Adrenal gland (tissue), 19 donors: ENCODE measurements at places on chromosomes 4 and X. TPM values are rescaled to one million over a fixed set of nuclear protein-coding genes. Genes with fewer than 3 reads are reported as not detected.
A peak's percentile ranks its signal among the peaks of the same experiment; 100 is the strongest.

DNA sequence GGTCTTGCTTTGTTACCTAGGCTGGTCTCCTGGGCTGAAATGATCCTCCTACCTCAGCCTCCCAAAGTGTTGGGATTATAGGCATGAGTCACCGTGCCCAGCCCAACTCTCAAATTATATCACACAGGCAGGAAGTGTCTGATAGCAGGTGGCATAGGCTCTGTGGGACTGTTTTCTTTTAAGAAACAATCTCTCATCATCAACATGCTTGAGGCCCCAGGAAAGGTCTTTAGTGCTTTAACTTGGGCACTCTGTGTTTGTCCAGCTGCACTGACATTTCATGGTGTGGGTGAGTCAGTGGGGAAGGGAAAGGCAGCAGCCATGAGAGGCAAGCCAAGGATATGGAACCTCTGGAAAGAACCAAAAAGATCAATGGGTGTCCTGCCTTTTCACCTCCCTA lies 88.1 kb upstream of the TSPAN5 start:
- H3K4me1 ChIP-seq: no peaks in the 10 kb centered on the region
- no peak for DNase-seq
- no peaks in the 10 kb centered on the region for H3K27me3 ChIP-seq
- no peaks in the 10 kb centered on the region for H3K36me3 ChIP-seq
- no peak overlapping the region for H3K27ac ChIP-seq
- H3K4me3 ChIP-seq: no peak overlapping the region

DNA sequence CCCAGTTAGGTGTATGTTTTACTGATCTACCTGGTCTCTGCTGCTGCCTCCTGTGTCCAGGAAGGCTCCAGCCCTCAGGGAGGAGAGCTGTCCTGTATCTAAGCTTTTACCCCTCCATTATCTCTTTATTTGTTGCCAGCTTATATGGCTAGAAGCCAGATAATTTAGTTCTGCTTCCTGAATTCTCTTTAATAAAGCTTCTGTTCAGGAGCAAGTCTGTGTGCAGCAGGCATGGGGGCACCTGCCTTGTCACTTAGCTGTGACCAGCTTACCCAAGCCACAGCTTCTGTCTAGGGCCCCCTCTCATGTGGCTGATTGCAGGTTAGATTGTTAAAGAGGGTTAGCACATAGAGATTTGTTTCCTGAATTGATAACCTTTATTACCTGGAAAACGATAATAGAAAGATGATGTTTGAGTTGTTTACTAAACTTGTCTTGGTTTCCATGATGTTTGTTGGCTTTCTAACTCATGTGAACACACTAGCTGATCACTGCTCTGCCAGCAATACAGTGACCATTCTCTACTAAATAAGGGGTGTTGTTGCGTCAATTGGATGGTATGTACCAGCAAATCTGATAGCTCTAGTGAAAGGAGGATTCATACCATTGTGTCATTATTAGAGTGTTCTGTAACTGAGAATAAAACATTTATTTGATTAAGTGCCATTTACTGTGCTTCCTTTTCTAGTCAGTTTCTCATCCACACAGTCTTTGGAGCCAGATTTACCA lies 189.8 kb upstream of the ANK2 start:
- H3K36me3 ChIP-seq: no peaks in the 10 kb centered on the region
- H3K4me3 ChIP-seq: no peak overlapping the region
- peak overlapping the region; percentile 15 for H3K27ac ChIP-seq
- no peaks in the 10 kb centered on the region for H3K4me1 ChIP-seq
- DNase-seq: no peak
- H3K27me3 ChIP-seq: no peaks in the 10 kb centered on the region

DNA sequence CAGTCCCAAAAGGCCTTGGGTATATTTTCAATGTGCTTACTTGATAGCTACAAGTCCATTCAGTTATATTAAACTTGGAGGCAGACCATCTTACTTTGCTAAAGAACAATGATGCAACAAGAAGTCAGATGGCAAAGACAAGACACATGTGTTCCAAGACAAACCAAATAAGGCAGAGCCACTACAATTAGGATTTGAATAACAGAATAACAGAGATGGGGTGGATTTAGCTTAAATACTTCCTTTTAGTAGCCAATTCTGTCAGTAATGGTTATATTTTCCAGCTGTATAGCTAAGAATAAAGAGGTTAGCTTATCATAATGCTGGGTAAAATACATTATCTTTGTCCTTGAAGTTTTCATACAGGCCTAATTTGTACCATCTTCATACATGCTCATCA lies 37.7 kb upstream of the FRAS1 start:
- H3K27ac ChIP-seq: no peak overlapping the region
- H3K4me1 ChIP-seq: no peaks in the 10 kb centered on the region
- no peaks in the 10 kb centered on the region for H3K36me3 ChIP-seq
- H3K4me3 ChIP-seq: no peak overlapping the region

DNA sequence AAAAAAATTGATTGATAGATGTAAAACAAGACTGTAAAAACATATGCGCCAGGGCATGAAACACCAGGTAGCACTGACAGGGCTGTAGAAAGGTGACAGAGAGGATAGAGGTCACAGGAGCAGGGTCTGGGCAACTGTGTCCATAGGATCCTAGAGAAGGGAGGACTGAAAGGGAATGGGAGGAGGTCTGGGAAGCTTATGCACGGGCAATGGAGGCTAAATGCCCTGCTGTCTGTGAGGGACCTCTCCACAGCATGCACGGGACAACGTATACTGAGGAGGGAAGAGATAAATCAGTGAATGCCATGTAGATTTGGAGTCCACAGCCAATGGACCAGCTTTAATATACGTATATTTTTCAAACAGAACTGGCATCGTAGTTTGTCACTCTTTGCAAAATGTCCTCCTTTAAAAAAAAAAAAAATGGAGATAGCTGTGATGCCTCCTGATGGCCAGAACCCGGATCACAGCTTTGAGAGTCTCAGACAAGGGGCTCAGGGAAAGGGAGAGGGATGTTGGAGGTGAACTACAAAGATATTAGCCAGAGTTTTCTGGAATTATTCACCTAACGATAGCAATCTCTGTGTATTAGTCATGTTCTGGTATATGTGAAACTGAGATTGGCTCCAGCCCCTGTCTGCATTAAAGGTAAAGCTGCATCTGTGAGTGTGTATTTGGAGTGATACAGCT lies 16.0 kb downstream of the RAB40A start:
- H3K27me3 ChIP-seq: peaks cover 8% of the 10 kb centered on the region
- H3K4me3 ChIP-seq: no peak overlapping the region
- H3K4me1 ChIP-seq: no peaks in the 10 kb centered on the region
- DNase-seq: no peak
- H3K36me3 ChIP-seq: no peaks in the 10 kb centered on the region

DNA sequence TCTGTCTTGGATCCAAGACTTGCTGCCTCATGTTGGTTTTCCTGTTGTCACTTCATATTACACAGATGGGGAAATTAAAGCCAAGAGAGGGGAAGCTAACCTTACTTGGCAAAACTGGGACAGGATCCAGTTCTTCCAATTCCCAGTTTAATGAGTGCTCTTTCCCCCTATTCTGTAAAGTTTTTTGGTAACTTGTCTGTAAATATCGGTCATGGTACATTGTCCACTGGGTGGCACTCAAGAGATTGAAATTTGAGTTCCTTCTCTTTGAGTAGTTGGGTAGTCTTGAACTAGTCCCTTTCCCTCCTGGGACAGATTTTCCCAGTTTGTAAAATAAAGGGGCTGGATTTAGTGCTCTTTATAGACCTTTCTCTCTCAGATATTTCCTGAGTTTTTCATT lies 12.4 kb upstream of the EOLA2 start:
- H3K4me1 ChIP-seq: no peaks in the 10 kb centered on the region
- H3K27ac ChIP-seq: no peak overlapping the region
- peaks cover 3% of the 10 kb centered on the region for H3K36me3 ChIP-seq
- no peaks in the 10 kb centered on the region for H3K27me3 ChIP-seq
- no peak overlapping the region for H3K4me3 ChIP-seq

The AP1AR gene
- 19.6 TPM for total RNA-seq
